Stimulated activated CD8-positive, alpha-beta memory T cell treated with anti-CD3 and anti-CD28 coated beads, Interleukin-4, amount 100 ng/mL, for 48 hours (primary cell): ENCODE measurements at places on chromosomes 6 and 20.

DNA sequence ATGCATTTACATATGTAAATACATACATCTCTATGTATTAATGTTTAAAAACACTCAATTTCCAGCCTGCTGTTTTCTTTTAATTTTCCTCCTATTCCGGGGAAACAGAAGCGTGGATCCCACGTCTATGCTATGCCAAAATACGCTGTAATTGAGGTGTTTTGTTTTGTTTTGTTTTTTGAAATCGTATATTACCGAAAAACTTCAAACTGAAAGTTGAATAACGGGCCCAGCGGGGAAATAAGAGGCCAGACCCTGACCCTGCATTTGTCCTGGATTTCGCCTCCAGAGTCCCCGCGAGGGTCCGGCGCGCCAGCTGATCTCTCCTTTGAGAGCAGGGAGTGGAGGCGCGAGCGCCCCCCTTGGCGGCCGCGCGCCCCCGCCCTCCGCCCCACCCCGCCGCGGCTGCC, 355 bp upstream of the BMP2 start:
- DNase-seq = no peak

- DNase-seq = no peak
Measured at GRCh38 chr6:84220809-84221409, 6.5 kb downstream of the CEP162 start.

GRCh38 chr6:16844183-16844582, 82.9 kb upstream of the ATXN1 start:
- DNase-seq = no peak

- no peak for DNase-seq
Measured at GRCh38 chr6:166648846-166649245, 21.8 kb upstream of the RPS6KA2 start.

DNA sequence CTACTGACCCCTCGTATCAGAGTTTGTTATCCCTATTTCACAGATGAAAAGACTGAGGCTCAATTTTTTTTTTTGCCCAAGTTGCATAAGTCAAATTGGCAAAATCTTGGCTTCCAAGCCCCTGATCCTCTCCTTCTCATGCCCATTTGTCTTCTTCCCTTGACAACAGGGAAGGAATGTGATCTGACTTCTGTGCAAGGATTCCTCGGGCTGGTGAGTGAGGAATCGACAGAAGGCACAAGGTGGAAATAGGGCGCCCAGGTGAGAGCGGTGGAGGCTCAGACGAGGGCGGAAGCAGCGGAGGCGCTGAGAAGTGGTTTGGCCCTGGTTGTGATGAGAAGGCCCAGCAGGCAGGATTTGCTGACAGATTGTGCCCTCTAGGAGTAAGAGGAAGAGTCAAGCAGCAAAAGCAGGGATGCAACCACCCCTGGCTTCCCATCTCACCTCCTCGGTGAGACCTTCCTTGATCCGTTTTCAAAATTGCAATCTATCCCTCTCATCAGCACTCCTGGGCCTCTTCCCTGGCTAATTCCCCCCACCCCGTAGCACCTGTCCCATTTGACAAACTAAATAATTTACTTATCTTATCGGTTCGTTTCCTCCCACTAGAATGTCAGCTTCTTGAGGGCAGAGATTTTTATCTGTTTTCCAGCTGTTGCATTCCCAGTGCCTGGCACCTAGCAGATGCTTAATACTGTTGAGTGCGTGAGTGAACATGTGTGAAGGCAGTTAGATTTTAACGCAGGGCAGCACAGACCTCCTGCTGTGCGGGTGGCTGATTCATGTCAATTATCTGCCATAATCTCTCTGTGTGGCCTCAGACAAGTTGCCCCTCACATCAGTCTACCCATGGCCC, 3.7 kb upstream of the SIRPA start:
- no peak for DNase-seq

DNA sequence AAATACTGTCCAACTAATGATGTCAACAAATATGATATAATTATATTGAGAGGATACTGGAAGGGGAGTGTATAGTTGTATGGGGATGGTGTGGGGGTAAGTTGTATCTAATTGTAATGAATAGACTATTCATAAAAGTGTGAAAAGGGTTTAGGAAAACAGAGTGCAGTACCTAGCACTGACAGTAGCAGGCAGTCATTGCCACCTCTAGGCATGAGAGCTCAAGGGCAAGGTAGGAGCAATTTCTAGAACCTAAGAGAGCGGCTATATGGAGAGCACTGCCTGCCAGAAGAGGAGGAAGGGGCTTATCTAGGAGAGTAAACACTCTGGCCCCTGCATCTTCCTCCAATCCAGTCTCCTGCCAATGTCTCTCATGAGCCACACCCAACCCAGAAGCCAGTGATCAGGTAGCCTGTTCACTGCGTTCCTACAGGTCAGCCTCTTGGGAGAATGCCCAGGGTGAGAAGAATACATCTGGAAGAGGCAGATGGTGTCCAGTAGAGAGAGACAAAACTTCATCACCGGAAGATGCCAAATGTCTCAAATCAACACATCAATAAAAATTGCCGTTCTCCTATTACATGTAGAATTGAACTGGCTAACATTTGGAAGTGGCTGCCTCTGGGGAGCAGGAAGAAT, 200.0 kb downstream of the LY86 start:
- DNase-seq = no peak

GRCh38 chr6:143457563-143458359, 7.2 kb downstream of the PEX3 start:
- no peak for DNase-seq
